Activated T-cell treated with anti-CD3 and anti-CD28 coated beads for 4 hours (primary cell): ENCODE measurements at places on chromosomes 6 and 20.

DNA sequence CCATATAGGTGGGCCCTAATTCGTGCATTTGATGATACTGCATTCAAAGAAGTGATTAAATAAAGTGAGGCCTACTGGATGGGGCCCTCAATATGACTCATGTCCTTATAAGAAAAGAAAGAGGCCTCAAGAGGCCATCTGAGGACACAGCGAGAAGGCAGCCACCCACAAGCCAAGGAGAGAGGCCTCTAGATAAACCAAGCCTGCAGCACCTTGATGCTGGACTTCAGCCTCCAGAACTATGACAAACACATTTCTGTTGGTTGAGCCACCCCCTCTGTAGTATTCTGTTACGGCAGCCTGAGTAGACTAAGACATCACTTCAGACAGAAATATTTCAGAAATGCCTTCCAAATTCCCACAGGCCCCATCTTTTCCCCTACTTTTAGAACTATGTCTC lies 82.5 kb upstream of the PLEKHG1 start:
- DNase-seq, result no peak

- no peak for DNase-seq
Measured at GRCh38 chr6:137964876-137965275, 97.8 kb downstream of the TNFAIP3 start.

DNA sequence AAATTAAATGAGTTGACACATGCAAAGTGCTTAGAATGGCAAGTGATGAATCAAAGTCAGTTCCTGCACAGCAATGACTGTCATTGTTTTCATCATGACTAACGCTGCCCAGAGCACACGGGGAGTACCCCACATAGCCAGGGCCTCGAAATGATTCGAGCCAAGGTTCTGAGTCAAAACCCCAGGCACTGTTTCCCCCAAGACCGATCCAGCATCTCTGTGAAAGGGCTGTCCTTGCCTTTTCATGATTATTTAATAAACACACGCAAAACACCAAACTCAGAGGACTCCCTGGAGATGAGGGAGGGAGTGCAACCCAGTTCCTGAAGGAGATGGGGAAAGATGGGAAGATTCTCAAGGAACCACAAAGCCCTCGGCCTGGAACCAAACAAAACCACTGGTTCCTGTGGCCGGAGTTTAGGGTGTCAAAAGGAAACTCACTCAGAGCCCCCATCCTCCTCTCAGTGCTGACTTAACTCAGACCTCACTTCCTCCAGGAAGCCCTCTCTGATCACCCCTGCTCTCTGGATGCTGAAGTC lies 3.8 kb downstream of the PREX1 start:
- DNase-seq, result peak; percentile 47

DNA sequence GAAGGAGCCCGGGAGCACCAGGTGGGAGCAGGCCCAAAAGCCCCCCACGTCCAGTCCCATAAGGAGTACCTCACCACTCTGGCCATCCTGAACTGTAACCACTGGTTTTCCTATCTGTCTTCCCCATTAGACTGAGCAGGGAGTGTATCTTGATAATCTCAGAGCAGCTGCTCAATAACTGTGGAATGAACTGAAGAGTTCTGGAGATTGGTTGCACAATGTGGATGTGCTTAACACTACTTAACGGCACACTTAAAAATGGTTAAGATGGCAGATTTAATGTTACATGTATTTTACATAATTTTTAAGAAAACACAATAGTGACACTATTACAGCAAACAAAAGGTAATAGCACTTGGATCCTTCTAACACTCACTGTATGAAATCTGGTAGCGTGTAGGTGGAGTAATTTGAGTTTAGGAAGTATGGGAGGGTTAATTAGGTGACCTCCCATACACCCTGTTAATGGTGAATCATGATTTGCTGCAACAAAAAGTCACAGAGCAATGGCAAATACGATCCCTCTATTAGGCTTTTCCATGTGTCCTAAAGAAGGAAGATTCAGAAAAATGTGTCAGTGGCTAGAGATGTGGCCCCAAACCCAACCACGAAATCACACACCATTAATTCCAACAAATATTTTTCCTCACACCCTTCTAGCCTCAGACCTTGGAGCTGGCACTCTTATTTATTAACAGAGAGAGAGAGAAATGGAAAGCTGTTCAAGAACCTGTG lies 18.4 kb downstream of the TRAM2 start:
- DNase-seq, result no peak

DNA sequence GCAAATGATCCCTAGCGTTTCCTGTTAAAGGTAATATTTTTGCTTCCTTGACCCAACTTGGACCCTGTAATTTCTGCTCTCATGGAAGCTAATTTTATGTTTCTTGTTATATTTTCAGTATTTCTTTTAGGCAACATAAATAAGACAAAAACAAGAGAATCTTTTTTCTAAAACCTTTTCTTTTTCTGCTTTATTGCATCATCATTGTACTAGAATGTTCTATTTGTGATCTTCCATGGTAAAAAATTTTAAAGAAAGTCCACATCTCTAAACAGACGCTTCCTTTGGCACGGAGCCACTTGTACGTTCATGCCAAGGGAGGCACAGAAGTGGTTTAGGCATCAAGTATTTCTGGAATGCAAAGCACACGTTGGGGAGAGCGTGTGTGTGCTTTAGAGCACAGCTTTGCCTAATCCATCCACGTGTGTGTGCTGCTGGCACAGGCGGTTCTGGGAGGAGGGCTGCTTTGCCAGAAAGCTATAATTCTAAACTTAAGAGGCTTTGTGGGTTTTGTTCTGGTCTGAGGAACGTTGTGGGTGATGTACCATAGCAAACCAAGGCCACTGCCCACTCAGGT lies 98.3 kb downstream of the SASH1 start:
- DNase-seq, result no peak

- DNase-seq, result no peak
Measured at GRCh38 chr20:23011008-23011721, 23.9 kb upstream of the SSTR4 start.

DNA sequence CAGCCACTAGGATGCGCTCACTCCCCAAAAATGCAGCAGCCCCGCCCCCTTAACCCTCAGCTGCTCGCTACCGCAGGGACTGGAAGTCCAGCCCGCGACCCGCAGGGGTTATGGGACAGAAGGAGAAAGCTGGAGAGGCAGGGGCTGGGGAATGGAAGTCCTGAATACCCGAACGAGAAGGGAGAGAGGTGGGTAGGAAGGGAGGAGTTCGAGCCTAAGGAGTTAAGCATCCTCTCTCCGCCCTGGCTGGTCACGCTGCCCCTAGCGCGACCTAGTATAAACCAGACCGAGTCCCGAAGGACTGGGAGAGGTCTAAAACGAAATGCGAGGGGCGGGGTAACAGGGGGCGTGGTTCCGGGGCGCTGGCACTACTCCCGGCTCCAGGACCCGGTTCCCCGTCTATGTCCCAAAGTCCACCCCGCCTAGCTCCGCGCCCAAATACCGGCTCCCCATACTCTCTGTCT lies 448 bp upstream of the DDAH2 start:
- peak; percentile 77 for DNase-seq

DNA sequence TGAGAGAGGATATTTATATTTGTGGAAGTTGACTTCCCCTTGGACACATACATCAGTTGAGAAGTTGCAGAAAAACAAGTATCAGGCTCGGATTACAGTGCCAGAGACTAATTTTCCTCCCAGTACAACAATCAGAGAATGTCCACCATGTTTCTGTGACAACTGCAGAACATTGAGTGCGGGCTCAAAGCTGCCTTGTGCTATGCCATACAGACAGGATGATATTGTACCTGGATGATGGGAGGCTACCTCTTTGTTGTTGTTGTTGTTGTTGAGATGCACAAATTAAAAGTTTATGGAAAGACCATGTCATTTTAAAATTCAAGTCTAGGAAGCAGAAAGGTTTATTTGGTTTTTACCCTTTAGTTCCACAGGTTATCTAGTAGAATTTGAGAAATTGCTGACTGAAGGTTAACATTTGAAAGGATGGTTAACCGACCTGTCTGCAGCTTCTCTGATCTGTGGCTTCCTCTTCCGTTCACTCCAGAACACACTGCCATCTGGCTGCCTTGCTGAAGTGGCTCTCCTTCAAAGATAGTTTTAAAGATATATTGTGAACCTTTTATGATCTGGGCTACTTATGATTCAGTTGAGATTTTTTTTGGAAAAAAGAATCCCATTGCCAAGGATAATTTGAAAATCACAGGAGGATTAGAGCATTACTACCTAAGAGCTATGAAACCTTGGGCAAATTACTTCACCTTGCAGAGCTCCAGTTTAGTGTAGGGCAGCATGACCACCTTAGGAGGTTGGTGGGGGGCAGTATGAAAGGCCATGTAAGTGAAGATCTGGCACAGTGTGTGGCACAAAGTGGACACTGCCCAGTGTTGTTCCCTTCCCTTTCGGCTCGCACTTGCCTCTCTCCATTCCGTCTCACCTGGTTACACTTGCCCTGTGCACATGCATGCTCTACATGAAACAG lies 15.9 kb downstream of the TMEM200A start:
- no peak for DNase-seq

GRCh38 chr6:17986656-17987446 lies 584 bp downstream of the KIF13A start:
- no peak for DNase-seq

GRCh38 chr6:133502441-133503335 lies 261.5 kb downstream of the EYA4 start:
- DNase-seq, result no peak

DNA sequence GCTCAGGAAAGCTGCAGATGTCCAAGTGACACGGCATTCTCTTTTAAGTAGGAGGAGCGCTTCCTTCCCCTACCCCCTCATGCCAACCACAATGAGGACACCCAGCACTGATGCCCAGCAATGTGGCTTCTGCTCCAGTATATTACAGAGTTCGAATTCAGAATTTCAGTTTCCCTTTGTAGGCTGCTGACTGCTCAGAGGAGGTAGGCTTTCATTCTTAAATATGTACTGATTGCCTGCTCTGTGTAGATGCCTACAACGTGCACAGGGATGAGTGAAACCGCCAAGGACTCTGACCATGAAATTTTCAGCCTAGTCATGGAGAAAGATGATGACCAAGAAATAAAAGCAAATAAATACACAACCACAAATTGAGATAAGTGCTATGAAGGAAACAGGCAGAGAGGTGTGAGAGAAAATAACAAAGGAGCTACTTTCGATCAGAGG lies 50.9 kb upstream of the TNFAIP3 start:
- no peak for DNase-seq

DNA sequence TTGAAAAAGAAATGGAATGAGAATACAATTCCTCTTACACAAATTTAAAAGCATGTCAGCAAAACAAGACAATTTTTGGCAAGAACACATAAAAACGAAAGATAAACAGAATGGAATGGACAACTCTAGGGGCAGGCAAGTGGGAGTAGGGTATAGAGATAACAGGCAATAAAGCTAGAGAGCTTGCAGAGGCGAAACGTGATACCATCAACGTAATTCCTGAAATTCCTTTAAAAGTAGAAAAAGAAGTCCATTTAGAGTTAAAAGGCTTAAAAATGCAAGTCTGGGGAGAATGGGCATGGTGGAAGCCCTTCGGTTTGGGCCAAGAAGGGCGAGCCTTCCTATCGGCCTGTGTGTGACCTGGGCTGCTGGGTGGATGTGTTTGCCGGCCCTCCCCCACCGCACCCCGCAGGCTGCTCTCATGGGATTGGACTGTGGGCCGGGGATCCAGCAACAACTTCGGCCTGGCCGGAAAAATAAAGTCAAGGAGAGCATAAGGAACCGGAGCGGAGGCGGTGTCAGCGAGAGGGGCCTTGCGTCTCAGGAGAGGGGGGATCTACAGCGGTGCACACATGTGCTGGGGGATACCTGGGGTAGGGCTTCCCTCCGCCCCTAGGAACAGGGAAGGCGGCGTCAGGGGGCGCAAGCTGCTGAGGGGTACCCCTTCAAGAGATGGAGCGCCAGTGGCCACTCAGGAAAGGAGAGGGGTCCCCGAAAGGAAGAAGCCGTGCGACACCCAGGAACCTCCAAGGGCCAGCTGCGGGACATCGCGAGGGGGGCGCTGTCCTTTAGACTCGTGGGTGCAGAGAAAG lies 4.1 kb downstream of the TMEM239 start:
- DNase-seq, result no peak

DNA sequence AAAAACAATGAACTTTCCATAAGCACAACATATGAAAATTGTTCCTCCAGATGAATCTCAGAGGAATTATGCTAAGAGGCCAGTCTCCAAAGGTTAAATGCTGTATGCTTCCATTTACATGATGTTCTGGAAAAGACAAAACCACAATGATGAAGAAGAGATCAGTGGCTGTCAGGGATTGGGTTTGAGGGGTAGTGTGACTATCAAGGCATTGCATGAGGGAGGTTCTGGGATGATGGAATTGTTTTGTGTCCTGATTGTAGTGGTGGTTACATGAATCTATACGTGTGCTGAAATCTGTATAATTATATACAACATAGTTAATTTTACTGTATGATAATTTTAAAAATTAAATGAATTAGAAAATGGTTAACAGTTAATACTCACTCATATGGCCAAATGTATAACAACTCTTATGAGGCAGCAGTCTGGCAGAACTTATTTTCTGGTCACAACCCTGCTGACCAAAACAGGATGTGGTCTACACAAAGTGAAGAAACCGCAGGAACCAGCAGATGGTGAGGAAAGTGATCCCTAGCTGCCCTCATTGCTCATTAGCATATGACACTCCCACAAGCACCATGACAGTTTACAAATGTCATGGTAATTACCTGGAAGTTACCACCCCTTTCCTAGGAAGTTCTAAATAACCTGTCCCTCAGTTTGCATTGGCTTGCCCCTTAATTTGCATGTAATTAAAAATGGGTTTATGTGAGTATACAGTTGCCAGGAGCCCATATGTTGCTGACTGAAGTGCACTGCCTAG lies 31.9 kb downstream of the NSFL1C start:
- DNase-seq, result peak; percentile 20

- no peak for DNase-seq
Measured at GRCh38 chr6:43869079-43869710, 99.2 kb downstream of the VEGFA start.

- no peak for DNase-seq
Measured at GRCh38 chr6:126721581-126722160, 381.8 kb downstream of the CENPW start.

- no peak for DNase-seq
Measured at GRCh38 chr20:59443550-59443949, 143.1 kb downstream of the EDN3 start.
